ENCODE measurements at places on chromosomes 7 and 10.

DNA sequence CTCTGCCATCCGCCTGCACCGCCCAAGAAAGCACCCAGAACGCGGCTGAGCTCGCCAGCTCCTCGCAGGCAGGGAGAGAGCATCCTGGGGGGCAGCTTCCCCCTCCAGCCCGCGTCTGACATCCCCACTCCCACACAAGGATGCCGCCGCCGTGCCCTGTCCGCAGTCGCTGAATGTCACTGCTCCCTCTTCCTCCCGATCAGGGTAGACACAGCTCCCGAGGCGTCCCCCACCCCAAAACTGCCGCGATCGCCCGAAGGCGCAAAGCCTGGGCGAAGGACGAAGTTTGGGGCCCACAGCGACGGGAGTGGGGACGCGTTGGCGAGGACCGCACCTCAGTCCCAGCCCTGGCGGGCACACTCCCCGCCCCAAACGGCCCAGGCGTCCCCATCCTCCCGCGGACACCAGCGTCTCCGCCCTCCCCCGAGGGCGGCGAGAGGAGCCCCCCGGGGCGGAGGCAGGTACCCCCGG lies 1.5 kb upstream of the KAT6B start:
- DNase-seq = peak; percentile 35

DNA sequence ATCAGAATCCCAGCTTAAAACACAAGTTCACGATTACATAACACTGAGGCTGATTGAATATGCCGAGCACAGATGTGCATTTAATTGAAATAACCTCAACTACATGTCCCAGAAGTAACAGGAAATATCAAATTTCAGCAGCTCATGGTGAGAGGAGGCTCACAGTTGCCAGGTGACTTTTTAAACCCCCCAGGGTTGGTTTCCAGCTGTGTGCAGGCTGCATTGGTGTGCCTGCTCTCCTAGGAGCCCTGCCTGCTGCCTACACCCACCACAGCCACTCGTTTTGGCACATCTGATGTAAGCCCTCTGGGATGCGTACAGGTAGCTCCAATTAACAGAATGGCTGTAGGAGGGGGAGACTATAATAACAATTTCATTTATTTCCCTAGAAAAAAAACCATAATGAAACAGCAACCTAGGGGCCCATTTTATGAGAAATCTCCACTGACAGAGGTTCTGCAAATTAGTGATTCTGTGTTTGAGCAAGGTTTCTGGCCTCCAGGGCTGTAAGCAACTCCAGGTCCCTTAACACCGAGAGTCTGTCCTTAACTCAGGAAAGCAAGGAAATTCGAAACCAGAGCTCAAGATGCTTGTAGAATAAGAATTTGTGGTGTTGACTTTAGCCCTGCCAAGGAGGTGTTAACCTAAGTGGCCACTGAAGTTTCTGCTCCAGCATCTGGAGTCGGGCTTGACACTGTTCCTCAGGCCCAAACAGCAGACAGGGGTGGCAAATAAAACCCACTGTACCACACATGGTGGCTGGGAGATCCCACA lies 161.9 kb downstream of the BMPER start:
- DNase-seq = peak; percentile 60

- DNase-seq = no peak
Observed at GRCh38 chr7:10222976-10223375, 750.7 kb upstream of the PHF14 start.

- DNase-seq = no peak
Observed at GRCh38 chr7:44368885-44369284, 43.5 kb upstream of the CAMK2B start.

DNA sequence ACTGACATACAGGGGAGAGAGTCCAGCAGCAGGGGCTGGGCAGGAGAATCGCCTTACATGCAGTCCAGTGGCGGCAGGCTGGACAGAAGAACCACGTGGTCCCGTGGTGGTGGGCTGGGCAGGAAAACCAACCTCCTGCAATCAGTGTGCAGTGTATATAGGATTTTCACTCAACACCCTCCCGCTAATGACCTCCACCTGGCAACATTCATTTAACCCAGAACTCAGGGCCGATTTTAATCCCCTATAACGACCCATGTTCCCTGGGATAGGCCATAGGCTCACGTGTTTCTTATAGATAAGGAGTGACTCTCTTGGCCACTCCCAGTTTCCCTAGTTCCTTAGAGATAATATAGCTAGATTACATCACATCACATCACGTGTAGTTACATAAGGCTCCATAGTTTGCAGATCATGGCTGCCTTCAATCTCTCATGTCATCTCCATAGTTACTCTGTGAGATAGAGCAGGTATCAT lies 19.4 kb downstream of the MTURN start:
- DNase-seq = no peak

DNA sequence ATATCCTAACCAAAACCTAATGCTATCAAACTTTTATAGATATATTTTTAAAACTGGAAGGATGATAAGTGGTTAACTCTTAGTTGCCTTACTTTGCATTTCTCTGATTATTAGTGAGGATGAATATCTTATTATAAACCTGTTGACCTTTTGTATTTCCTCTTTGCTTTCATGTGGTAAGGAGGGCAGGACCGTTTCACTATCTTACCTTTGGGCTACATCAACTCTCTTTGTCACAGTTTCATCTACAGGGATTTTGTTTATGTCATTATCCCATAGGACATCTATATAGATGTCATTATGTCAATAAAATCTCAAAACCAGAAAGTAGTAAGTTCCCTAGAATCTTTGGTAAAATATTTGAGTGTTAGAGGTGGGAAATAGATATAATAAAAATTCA lies 219.3 kb downstream of the THSD7A start:
- peak; percentile 14 for DNase-seq

DNA sequence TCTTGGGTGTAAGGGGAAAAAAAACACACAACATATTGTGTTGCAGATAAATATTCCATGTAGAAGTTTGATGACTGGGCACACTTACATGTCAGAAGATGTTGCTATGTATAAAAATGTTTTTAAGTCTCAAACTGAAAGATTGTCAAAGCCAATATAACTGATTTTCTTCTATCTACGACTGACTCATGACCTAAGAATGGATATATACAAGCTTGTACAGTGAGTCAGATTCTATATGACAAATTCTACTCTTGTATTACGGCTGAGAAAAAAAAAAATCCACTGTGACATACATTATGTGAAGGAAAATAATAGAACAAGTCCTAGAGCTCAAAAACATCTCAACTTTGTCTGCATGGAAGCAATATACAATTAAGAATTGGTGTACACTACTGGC lies 343.0 kb upstream of the PCDH15 start:
- no peak for DNase-seq

DNA sequence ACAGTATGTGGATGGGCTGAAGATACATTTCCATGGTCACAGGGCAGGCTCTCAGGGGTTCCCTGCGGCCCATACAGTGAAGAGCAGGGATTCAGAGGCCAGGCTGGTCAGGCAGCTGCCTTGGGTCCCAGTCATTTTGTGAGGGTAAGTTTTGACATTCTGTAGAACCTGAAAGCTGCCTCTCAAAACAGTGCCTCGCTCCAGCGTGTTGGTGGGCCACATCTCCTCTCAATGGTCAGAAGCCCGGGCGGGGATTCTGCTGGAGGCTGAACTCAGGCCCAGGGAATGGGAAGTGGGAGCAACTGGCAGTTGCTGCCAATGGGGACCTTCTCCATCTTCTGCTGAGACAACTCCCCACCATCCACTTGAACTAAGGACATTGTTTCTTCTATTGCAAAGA lies 190.0 kb downstream of the PTPN20 start:
- no peak for DNase-seq

- no peak for DNase-seq
Observed at GRCh38 chr10:110739811-110740271, 95.7 kb downstream of the RBM20 start.

DNA sequence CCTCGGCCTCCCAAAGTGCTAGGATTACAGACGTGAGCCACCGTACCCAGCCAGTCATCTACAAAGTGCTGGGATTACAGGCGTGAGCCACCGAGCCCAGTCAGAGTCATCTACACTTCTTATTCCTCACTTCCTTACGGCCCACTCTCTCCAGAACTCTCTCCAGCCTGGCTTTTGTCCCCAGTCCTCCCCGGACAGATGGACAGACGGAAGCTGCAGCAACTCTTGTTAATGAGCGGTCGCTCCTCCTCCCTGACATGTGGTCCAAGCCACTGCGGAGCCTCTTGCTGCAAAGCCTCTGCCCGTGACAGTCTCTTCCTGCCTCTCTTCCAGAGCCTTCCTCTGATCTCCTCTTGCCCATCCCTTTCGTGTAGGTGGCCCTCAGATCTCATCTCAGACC lies 45.9 kb downstream of the TMEM270 start:
- DNase-seq = no peak

GRCh38 chr7:80302078-80302477 lies 167.4 kb downstream of the GNAI1 start:
- DNase-seq = no peak

DNA sequence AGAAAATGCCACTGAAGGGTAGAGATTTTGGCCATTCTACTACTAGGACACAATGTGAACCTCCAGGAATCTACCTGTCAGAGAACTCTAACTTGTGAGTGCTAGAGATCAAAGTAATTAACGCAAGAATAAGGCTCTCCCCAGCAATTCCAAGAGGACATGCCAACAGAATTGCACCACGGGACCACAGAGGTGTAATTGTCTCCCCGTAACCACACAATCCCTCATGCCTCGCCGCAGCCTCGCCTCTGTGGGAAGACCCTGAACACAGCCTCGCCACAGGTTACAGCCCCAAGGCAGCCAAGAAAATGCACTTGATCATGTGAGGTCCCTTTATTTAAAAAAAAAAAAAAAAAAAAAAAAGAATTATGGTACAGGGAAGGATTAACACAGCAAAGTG lies 29.5 kb downstream of the CDCA7L start:
- DNase-seq = no peak

DNA sequence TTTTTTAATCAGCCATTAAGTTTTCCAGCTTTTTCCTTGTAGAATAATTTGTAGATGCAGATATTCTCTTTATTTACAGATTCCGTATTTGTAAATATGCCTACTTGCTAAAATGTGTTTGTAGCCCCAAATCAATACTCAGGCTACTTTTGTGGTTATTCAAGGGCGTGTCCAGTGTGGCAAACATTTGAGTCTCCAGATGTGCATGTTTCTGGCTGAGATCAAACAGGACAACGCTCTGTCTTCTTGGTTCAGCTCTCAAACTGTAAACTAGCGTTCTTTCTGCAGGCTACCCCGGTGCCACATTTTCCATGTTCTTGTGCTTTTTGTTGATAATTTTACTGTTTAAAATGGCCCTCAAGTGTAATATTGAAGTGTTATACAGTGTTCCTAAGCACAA lies 16.2 kb upstream of the OR2A5 start:
- DNase-seq = no peak

- no peak for DNase-seq
Observed at GRCh38 chr10:46220187-46220586, 66.6 kb upstream of the ANTXRL start.

- DNase-seq = no peak
Observed at GRCh38 chr10:131819241-131820072, 81.4 kb upstream of the PPP2R2D start.

GRCh38 chr10:77869626-77870420 lies 56.7 kb downstream of the DLG5 start:
- no peak for DNase-seq

- no peak for DNase-seq
Observed at GRCh38 chr10:73762915-73763314, 18.7 kb downstream of the SEC24C start.

DNA sequence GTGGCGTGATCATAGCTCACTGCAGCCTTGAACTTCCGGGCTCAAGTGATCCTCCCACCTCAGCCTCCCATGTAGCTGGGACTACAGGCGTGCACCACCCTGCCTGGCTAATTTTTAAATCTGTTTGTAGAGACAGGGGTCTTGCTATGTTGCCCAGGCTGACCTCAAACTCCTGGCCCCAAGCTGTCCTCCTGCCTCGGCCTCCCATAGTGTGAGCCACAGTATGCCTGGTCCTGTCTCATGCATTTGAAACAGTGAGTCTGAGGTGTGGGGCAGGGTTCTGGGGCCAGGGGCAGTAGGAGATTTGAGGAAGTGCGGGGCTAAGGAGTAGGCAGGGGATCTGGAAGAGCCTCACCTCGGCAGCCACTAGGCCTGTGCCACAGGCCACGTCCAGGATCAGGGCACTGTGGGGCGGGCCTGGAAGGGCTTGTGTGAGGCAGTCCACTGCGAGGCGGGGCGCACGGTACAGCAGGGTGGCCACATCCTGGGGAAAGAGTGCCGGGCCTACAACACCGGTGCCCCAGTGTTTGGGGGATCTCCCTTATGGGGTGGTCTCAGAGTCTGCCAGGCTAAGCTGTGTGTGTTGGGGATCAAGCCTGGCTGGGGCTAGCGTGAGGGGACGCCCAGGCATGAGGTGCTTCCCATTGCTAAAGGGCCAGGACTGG lies 1.5 kb downstream of the METTL27 start:
- no peak for DNase-seq

- DNase-seq = no peak
Observed at GRCh38 chr7:41584746-41585145, 118.1 kb downstream of the INHBA start.

GRCh38 chr7:74584160-74584954 lies 73.2 kb upstream of the GTF2I start:
- DNase-seq = no peak

GRCh38 chr7:28390426-28390825 lies 21.9 kb upstream of the CREB5 start:
- DNase-seq = no peak

- no peak for DNase-seq
Observed at GRCh38 chr10:86071758-86072157, 294.8 kb downstream of the GRID1 start.

DNA sequence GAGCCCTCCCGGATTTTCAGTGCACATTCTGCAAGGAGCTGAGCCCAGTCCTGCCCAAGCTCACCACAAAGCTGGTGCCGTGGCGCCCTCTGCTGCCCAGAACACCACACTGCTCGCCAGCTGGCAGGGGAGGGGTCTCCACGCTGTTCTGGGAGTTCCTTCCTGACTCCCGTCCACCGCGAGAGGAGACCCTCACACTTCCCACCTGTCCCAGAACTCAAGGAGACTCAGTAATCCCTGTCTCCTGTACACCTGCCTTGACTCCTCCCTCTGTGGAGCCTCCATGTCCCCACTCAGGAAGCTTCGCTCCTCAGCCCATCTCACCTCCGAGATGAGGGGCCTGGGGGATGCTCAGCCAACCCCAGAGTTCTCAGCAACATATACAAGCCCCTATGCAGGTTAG lies 11.3 kb downstream of the C10orf105 start:
- peak; percentile 24 for DNase-seq

GRCh38 chr7:105268056-105268455 lies 120.7 kb downstream of the SRPK2 start:
- DNase-seq = no peak

- peak; percentile 41 for DNase-seq
Observed at GRCh38 chr10:32377458-32378259, 30.7 kb upstream of the EPC1 start.

DNA sequence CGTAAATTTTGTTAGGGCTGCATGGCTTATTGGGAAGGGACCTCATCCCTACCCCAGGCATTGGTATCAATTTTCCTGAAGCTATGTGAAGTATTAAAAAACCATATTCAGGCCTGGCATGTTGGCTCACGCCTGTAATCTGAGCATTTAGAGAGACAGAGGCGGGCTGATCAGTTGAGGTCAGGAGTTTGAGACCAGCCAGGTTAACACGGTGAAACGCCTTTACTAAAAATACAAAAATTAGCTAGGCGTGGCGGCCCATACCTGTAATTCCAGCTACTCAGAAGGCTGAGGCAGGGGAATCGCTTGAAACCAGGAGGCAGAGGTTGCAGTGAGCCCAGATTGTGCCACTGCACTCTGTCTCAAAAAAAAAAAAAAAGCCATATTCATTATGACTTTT lies 7.1 kb downstream of the TASOR2 start:
- no peak for DNase-seq

- no peak for DNase-seq
Observed at GRCh38 chr10:132827861-132828539, 42.1 kb upstream of the NKX6-2 start.

Measured in MM.1S (cell line).